Activated naive CD8-positive, alpha-beta T cell treated with anti-CD3 and anti-CD28 coated beads for 36 hours (primary cell): ENCODE measurements at places on chromosomes 6 and 20. TPM values are rescaled to one million over a fixed set of nuclear protein-coding genes. Genes with fewer than 3 reads are reported as not detected.
A peak's percentile ranks its signal among the peaks of the same experiment; 100 is the strongest.

- DNase-seq = peak; percentile 8
These were observed 548 bp downstream of the AGPAT4 start for GRCh38 chr6:161273274-161273751.

The CRYBG1 gene
- 20.4 TPM for total RNA-seq

GRCh38 chr6:167162591-167162990 lies 4.8 kb upstream of the GPR31 start:
- DNase-seq = no peak

DNA sequence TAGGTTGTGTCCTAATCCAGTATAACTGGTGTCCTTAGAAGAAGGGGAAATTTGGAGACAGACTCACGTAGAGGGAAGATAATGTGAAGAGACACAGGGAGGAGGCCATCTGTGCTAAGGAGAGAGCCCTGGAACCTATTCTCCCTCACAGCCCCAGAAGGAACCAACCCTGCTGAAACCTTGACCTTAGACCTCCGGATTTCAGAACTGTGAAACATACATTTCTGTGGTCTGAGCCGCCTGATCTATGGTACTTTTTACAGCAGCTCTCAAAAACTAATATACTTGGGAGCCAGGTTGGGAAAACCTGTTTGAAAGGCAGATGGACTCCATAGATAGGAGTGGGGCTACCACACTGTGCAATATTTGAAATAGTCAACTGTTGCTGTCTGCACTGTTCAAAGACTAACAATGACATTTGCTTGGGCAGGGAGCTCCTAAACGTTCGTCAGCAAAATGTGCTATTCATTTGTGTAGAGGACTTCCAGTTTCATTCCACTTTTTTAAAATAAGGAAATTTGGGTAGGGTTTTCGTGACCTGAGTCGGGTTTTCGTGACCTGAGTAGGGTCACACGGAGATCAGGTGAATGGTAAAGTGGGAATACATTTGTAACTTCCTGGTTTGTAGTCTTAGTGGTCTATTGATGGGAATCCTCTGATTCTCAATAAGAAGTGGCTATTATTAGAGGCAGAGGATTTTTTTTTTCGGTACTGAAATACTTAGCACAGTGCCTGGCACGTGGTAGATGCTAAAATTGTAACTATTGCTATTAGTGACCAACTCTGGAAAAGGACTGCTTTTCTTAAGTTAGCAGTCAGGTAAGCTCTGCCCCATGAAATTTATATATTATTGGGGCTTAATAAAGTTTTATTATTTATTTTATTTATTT lies 11.4 kb downstream of the TAGAP start:
- no peak for DNase-seq

The SPATA2 gene
- total RNA-seq = 11.6 TPM

GRCh38 chr6:169132352-169132940 lies 121.2 kb downstream of the THBS2 start:
- no peak for DNase-seq

The PEDS1 gene
- total RNA-seq = 17.4 TPM

GRCh38 chr20:41054847-41055230 lies 26.2 kb downstream of the TOP1 start:
- no peak for DNase-seq
